ENCODE measurements at places on chromosomes 1 and 21.

DNA sequence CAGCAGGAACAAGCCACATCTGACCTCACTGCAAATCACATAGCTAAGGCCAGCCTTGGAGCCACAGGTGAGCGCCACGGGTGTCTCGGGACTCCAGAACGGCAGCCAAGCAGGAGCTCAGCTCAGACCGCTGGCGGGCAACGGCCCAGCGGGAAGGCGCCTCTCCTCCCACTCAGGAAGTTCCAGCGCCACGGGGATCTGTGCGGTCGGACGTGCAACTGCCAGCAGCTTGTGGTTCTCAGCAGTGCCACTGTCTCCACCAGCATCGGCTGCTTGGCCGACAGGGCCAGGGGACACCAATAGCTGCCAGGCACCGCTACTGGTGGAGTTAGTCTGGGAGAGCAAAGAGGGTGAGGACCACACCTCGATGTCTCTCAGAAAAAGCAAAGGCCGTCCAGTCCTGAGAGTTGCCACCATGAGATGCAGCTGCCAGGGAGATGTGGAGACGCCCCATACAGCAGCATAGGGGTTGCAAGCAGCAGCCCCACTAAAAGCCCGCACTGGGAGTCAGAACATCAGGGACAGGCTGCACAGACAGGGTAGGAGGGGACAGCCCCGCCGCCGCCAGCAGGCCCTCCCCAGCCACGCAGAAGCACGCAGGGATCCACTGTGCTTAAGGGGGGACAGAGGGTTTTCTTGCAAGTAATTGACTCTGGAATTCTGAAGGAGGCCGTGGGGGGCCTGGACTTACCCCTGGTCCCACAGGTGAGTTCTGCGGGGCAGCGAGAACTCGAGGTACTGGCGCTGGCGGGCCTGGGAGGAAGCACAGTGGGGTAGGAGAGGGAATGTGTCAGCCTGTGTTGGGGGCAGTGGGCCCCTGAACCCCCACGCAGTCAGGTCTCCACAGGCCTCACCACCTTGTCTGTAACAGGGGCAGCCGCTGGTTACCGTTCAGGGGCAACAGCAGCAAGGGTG is 83.5 kb downstream of the NPHP4 start:
- no peak for DNase-seq

GRCh38 chr1:116853680-116854402 is 55.9 kb upstream of the PTGFRN start:
- DNase-seq, result no peak

DNA sequence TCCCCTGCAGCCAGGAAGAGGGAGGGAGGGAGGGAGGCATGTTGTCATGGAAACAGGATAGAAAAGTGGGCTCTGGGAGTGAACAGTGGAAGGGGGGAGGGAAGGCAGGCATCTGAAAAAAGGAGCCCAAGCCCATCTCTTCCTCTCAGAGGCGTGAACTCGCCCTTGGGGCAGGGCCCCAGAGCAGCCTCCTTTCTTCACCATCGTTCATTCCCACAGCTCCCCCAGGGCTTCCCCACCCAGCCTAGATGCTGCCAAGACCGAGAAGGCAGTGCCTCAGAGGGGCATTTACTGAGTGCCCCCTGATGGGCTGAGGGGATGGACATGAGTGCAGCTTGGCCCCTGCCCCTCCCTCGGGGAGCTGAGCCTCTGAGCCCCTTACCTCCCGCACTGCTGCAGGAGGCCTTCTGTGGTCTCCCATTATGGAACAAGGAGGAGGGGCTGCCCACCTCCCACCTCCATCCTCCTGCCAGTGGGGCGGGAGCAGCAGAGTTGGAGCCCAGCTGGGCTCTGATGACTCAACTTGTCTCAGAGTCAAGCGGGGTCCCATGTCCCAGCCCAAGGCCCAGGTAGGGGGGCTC is 39.1 kb upstream of the KIF21B start:
- DNase-seq, result no peak

DNA sequence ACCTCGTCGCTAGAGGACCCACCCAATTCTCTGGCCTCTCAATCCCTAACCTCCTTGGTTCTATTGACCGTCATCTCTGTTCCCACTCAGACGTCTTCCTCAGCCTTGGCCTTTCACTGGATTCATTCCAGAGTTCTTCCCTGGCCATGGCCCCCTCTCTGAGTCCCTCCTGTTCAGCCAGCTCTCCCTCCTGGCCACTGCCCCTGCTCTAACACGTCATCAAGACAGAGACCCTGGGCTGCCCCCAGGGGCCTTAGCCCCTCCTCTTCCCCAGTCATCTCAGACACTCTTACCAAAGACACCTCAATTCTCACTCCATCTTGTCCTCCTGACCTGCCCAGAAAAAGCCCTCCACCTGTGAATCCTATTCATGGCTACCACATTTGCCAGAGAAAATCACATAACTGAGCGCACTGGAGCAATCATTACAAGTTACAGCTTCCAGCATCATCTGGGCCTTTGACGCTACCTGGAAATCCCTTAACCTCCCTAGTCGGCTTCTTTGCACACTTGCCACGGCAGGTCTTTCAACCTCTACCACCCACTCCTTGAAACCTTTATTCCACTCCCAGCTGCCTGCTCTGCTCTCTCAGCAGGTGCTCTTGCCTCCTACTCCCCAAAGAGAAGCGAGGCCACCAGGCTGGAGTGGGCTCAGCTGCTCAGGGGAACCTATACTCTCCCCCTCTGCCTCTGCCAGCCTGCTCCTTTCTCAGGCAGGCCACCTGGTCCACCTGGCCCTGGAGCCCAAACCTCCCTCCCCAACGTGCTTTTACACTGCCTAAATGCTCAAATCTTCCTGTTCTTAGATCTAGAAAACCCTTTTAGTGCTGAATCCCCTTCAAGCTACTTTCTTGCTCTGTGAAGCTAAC is 14.0 kb downstream of the DCST2 start:
- DNase-seq, result no peak

- DNase-seq, result no peak
Observed at GRCh38 chr1:37056325-37056724, 22.0 kb upstream of the GRIK3 start.
